ENCODE measurements at places on chromosomes 7 and 10.
A peak's percentile ranks its signal among the peaks of the same experiment; 100 is the strongest.

- DNase-seq: no peak
Measured at GRCh38 chr7:141715018-141715417, 6.9 kb downstream of the WEE2 start.

DNA sequence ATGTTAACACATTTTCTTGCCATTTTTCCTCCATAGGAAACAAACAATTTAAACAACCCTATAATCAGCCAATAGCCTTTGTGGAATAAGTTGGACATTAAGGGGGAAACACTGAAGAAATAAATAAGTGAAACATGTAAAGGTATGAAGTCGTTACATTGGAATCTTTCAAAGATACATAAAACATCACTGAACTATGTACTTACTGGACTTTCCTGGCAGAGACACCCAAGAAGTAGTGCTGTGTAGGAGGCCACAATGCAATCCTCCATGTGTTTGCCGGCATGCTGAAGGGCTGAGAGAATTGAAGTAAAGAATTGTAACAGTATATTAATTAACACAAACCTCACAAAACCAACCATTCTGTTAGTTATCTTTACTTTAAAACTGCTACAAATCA, 76.5 kb upstream of the GRID1 start:
- DNase-seq: no peak

- no peak for DNase-seq
Measured at GRCh38 chr10:59934701-59935100, 28.3 kb upstream of the CCDC6 start.

- no peak for DNase-seq
Measured at GRCh38 chr7:157689269-157690057, 352.7 kb downstream of the DNAJB6 start.

DNA sequence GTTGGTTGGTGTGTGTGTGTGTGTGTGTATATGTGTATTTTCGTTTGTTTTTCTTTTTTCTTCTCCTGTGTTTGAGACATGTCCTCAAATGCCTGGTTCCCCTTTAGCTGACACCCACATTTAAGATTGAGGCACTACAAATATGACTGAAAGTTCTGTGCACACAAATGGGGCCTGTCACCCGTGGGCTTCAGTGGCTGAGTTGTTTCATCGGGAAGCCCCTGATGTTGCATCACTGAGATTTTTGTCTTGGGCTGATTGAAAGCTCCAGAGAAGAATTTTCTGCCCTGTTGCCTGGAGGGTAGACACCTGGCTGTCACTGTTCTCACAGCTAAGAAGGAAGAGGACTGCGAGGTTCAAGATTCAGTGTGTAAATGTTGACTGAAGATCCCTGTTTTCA, 283.8 kb upstream of the C7orf33 start:
- peak; percentile 49 for DNase-seq

DNA sequence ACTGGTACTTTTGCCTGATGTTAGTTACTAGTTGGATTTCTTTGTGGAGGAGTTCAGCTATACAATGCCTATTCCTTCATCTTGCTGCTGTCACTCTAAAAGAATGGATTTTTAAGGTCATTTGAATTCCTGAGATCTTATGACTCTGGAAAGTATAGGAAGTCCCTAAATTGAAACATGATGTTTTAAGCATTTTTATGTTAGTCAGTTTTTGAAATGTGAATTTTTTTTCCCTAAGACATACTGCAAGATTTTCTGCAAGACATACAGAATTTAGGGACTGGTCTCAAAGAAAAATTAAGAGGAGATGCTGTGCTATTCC, 355.8 kb downstream of the SUGCT start:
- DNase-seq: no peak

Data from germinal center (tissue), 1 donor.